ENCODE measurements at places on chromosomes 13 and 19.

DNA sequence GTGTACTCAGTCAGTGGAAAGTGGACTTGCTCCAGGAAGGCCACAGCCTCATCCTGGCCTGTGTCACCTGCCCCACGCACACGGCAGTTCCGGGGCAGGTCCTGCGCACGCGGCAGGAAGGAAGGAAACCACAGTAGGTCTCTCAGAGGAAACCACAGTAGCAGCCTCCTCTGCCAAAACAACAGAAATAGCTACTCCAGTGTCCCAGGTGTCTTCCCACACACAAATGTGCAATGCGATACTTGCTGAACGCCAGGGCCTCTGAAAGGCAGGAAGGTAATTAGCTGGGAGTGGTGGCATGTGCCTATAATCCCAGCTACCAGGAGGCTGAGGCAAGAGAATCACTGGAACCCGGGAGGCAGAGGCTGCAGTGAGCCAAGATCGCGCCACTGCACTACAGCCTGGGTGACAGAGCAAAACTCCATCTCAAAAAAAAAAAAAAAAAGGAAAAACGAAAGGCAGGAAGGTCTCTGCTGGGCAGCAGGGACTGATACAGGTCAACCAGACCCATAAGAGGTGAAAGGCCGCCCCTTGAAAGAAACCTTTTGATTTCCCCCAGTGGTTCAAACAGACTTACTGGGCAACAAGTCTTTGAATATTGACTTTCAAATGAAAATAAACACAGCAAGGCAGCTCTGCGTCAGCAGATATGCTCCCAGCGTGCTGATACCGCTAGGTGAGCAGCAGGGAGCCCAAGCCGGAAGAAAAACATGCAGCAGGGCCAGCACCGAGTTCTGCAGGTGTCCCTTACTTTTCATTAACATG lies 49.5 kb downstream of the CRYL1 start:
- DNase-seq = no peak

DNA sequence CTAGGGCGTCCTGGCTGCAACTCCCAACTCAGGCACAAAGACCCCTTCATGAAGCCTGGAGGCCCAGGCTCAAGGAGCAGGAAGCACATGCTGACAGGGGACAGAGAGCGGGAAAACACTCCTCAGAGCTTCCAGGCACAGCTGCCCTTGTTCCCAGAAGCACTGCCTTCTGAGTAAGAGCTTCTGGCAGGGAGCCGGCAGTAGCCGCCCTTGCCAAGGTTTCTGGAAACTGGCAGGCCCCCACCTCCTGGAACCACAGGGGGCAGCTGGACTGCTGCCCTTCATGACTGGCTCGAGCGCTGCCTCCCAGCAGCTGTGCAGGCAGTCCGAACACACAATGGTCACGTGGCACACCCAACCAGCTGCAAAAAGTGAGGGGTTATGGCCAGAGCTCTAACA lies 33.6 kb upstream of the EPHX3 start:
- DNase-seq = peak; percentile 66

DNA sequence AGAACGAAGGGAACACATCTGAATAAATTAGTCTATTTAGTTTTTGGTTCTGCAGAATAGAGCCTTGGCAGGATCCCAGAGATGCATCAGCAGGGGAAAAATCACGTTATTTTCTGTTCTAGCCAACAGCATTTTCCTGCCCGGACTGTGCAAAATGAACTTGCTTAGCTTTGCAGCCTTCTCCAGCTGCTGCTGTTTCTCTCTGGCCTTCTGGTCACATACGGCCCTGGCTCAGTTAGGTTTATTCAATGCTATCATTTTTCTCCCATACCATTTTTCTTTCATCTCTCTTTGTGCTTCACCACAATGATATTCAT lies 110.4 kb upstream of the KL start:
- peak; percentile 25 for DNase-seq

- DNase-seq = no peak
Measured at GRCh38 chr13:46369506-46370277, 17.4 kb downstream of the RUBCNL start.

GRCh38 chr19:12938779-12939601 lies 581 bp downstream of the CALR start:
- peak; percentile 46 for DNase-seq

GRCh38 chr13:25420161-25420560 lies 48.4 kb downstream of the ATP8A2 start:
- DNase-seq = no peak

DNA sequence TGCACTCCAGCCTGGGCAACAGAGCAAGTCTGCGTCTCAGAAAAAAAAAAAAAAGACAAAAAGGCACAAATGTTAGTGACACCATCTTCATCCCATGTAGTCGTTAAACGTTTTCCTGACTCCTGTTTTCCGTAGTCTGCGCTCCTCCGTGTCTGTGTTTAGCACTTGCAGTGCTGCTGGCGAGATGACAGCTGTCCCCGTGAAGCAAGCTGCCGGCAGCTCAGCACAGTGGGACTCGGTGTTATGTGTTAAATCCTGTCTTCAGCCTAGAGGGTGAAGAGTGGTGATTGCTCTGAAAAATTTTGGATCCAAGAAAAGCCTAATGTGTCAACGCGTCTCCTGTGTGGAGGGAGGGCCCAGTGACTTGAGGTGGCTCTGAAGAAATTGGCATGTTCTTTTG lies 18.4 kb downstream of the UBXN6 start:
- no peak for DNase-seq

- no peak for DNase-seq
Measured at GRCh38 chr19:34178274-34178610, 5.9 kb downstream of the LSM14A start.

- DNase-seq = peak; percentile 45
Measured at GRCh38 chr19:4976401-4977298, 7.7 kb downstream of the KDM4B start.

GRCh38 chr13:104837756-104838155 lies 1697.7 kb downstream of the EFNB2 start:
- no peak for DNase-seq

- DNase-seq = peak; percentile 90
Measured at GRCh38 chr19:4861147-4861546, 6.3 kb downstream of the PLIN3 start.

DNA sequence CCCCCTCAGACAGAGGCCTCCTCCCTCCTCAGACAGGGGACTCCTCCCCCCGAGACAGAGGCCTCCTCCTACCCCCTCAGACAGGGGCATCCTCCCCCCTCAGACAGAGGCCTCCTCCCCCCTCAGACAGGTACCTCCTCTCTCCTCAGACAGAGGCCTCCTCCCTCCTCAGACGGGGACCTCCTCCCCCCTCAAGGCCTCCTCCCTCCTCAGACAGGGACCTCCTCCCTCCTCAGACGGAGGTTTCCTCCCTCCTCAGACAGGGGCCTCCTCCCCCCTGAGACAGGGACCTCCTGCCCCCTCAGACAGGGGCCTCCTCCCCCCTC lies 13.9 kb downstream of the C3 start:
- no peak for DNase-seq

- no peak for DNase-seq
Measured at GRCh38 chr19:7242601-7243258, 51.5 kb downstream of the INSR start.

GRCh38 chr19:18290302-18291018 lies 9.0 kb upstream of the JUND start:
- no peak for DNase-seq

GRCh38 chr19:31504221-31504620 lies 155.0 kb upstream of the TSHZ3 start:
- DNase-seq = no peak

DNA sequence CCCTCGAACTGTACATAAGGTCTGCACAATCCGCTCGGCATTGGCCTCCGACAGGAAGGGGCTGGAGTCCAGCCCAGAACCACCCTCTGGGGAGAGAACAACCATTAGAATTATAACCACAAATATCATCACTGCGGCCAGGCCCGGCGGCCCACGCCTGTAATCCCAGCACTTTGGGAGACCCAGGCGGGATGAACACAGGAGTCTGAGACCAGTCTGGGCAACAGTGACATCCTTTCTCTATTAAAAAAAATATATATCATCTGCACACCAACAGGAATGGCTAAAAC lies 11.4 kb downstream of the COQ8B start:
- no peak for DNase-seq

- DNase-seq = peak; percentile 93
Measured at GRCh38 chr19:1911995-1912394, 6.8 kb downstream of the ADAT3 start.

DNA sequence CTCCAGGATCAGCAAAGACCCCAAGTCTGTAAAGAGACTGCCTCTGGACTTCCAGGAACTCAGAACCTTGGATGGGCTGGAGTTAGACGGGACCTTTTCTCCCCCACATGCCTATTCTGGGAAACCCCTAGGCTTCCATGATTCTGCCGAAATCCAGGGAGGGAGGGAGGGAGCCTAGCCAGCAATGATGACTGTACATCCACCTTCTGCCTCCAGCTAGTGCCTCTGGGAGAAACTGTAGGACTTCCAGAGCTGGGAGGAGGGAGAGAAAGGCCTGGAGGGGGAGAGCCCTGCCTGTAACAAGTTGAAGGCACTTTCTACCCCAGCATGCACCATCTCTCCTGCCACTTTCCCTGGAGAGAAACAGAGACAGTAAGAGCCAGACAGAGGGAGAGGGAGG lies 6.0 kb upstream of the HAS1 start:
- no peak for DNase-seq

DNA sequence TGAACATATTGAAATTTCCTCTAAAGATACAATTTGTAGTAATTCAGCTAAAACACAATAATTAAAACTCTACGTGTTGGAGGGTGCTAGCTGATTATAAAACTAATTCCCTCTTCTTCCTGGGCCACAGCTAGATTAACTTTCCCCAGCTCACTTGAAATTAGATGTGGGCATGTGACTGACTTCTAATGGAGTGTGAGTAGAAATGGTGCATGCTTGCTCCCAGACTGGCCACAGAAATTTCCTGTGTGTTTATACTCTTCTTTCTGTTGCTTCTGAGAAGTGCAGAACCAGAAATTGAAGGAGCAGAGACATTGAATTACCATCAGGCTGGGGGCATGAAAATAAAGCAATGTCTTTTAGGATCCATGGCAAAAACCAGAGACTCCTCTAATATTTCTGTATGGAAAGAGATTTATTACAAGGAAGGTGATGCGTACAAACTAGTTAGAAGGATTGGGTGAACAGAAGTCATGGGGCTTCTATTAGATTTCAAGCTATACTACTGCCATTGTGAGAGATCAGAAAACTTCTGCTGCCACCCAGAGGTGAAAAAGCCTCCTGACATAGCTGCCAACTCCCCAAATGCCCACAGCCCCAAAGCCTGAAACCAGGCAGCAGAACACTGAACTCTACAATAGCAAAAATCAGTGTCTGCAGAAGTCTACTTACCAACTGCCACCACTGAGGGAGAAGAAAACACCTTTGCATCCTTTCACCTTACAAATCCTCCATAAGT lies 379.2 kb upstream of the MIR17HG start:
- no peak for DNase-seq

GRCh38 chr19:49669516-49669915 lies 3.8 kb downstream of the BCL2L12 start:
- no peak for DNase-seq

GRCh38 chr19:5916181-5916708 lies 2.2 kb downstream of the CAPS start:
- DNase-seq = no peak

DNA sequence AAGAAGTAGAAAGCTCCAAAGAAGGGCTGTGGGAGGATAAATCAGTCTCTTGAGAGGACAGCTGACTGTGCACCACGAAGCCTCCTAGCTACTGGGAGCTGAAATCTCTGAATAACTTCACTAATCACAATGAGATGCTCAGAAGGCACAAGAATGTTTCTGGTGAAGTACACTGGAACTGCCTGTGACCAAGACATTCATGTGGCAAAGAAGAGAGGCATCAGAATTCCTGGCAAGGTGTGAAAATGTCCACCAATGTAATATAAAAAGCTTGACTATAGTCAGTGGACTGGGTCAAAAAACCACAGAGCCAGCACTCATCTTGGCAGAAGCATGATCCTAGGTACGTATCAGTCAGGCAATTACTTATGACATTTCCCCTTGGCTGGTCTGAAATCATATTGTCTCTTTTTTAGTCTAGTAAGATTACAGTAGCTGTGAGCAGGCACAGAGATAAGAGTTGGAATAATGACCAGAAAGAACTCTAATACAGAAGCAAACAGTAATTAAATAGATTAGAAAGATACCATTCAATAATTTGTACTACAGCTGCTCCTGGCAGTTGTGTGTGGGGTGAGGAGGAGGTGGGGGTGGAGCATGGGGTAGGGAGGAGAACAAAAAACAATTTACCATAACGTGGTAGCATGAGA lies 434.7 kb downstream of the DIAPH3 start:
- no peak for DNase-seq

GRCh38 chr13:62357887-62358645 lies 942.4 kb upstream of the PCDH20 start:
- no peak for DNase-seq

DNA sequence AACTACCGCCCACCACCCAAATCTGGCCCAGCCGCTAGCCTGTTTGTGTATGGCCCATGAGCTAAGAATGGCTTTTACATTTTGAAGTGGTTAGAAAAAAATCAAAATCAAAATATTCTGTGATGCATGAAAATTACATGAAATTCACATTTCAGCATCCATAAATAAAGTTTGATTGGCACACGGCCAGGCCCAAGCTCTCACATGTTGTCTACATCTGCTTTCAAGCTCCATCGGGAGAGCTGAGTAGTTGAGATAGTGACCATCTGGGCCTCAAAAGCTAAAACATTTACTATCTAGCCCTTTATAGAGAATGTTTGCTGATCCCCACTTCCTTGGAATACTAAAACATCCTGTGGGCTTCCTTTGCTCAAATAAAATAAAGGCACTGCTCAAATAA lies 14.5 kb downstream of the RFX2 start:
- no peak for DNase-seq

DNA sequence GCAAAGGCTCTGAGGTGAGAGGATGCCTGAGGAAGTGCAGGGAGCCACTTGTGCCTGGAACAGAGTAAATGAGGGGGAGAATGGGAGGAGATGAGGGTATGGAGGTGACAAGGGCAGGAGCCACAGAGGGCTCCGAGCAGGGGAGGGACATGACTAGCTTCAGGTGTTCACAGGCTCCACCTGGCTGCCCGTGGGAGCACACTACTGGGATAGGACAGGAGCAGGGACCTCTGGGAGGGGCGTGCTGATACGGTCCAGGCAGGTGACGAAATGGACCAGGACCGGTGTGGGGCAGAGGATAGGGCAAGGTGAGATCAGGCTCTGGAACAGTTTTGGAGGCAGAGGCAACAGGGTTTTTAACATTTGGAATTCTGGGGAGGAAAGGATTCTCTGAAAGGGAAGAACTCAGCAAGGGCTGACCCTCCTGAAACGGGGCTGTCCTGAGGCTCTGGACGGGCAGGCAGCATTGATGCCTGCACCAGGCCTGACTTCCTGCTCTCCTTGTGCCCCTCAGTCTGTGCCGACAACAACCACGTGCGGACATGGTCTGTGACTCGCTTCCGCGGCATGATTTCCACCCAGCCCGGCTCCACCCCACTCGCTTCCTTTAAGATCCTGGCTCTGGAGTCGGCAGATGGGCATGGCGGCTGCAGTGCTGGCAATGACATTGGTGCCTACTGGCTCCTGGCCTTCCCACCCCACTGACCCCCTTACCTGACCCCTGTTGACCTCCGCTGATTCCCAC lies 11.6 kb downstream of the SHKBP1 start:
- no peak for DNase-seq
